Neural crest cell (in vitro differentiated cells): ENCODE measurements at places on chromosomes 6 and 20.

GRCh38 chr6:159806021-159806458 is 6.0 kb downstream of the PNLDC1 start:
- DNase-seq = no peak

- no peak for DNase-seq
These were observed 140.3 kb upstream of the EYA4 start for GRCh38 chr6:133100865-133101264.

- DNase-seq = no peak
These were observed 62.5 kb upstream of the OGFRL1 start for GRCh38 chr6:71226151-71226550.

- DNase-seq = no peak
These were observed 475 bp downstream of the OR2B6 start for GRCh38 chr6:27957516-27957915.

DNA sequence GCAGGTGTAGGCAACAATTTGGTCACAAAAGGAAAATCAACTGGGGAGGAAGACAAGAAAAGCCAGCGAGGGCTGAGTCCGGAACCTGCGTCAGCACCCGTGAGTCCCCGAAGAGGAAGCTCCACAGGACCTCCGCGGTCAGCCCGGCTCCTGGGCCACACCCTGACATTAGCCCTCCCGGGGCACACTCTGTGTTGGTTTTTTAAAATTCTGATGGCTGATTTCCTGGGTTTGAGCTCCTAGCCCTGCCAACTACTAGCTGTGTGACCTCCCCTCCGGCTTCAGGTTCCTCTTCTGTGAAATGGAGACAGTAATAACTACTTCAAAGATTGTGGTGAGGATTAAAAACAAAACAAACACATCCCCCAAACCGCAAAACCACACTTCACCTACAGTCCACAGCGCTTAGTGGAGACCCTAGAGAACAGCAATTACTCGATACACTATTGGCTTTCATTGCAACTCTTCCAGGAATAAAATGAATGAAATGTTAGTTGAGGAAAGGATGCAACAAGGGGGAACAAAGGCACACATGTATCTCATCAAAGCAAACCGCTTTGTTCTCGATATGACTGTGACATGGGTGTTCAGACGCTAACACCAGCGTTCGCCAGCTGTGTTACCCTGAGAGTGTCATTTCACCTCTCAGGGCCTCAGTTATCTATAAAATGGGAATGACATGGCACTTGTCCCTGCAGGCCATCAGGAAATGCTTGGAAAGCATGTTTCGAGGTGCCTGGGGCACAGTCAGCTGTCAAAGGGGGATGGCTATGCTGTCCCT is 985 bp downstream of the ZBP1 start:
- DNase-seq = no peak

GRCh38 chr6:35382015-35382414 is 39.7 kb downstream of the PPARD start:
- no peak for DNase-seq

DNA sequence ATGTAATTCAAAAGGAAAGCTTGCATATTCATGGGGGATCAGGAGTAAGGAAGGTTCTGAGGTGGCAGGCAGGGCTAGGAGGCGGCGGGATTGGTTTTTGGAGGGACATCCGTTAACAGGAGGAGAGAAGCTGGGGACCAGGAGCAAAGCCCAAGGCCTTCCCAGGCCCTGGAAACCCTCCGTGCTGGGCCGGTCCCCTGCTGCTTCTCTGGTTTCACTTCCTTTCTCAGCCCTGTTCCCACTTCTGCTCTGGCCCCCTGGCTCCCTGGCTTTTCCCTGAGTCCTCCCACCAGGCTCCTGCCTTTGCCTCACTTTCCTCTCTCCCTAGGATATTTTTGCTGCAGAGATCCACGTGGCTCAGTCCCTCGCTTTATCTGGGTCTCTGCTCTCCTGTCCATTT is 26.4 kb upstream of the SALL4 start:
- no peak for DNase-seq

DNA sequence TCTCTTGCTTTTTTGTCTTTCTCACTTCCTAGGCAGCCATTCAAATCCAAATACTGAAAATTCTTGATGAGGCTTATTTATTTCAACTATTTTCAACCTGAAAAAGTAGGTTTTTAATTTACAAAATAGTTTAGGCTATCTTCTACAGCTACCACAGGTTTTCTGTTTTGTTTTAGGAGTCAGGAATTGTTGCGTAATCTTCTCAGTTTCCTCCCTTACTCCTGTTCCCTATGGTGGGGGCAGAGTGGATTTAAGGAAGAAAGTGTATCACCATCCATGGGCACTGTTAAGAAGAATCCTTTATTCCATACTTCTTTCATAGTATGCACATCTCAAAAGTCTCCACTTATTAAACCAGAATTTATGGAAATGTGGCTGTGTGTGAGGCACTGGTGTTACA is 182.4 kb downstream of the KHDC1L start:
- no peak for DNase-seq

DNA sequence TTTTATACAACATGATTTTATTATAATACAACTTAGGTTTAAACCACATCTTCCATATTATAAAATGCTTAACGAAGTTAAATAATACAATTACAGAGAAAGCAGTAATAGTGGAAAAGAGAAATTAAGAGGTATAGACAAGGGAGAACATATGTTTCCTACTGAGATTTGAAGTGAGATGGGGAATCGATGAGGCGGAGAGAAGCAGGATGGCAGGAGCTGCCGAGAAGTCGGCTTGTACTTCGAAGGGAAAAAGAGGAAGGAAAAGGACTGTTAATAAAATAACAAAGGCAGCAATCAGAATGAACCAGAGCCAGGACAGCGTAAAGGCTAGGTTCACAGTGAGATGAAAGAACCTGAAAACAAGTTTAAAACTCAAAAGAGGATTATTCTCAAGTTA is 15.4 kb downstream of the FBXL4 start:
- no peak for DNase-seq

DNA sequence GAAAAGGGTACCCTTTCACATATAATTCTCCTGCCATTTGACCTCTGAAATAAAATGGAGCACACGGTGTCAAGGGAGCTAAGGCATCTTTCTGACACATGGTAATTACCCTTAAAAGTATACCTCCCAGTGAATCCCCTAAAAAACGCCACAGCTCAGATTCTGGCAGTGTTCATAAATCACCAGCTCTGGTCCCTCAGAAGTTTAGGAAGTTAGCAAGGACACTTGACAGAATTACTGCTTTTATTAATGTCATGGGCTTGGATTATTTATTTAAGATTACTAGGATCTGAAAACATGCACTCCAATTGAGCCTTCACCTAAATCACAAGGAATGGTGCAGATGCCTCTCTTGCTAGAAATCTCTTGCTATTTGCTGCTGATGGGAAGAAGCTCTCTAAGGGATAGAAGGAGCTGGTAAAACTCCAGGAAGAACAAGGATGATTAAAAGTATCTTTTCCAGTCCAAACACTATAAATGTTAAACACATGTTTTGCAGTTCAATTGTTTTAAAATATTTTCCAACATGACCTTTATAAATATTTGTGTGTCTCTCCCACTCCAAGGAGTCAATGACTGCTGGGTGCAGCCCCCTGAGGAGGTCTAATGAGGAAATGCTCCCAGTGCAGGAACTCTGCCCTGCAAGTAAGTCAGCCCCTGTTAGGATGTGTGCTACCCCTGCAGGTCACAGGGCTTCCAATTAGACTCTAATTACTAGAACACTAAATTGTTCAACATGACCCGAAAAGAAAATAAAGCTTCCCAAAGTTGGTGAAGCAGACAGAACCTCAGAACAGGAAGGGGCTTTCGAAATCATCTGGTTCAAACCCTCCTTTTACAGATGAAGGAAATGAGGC is 230.3 kb downstream of the TFAP2A start:
- no peak for DNase-seq

- no peak for DNase-seq
These were observed 13.7 kb downstream of the PSMB9 start for GRCh38 chr6:32867554-32868256.

GRCh38 chr20:6852478-6852877 is 85.0 kb downstream of the BMP2 start:
- no peak for DNase-seq

- no peak for DNase-seq
These were observed 128.6 kb downstream of the SCAF8 start for GRCh38 chr6:154861825-154862224.
